GM23338 (cell line): ENCODE measurements at places on chromosomes 11 and 22. TPM values are rescaled to one million over a fixed set of nuclear protein-coding genes. Genes with fewer than 3 reads are reported as not detected.

GRCh38 chr11:101974255-101974654 is 57.9 kb upstream of the ANGPTL5 start:
- DNase-seq, result no peak

- DNase-seq, result no peak
Observed at GRCh38 chr11:109371444-109372176, 50.4 kb upstream of the C11orf87 start.

- DNase-seq, result no peak
Observed at GRCh38 chr11:2743427-2744110, 43.8 kb upstream of the KCNQ1OT1 start.

PTPRJ gene
- 3.8 and 4.2 TPM in 2 replicates for polyA plus RNA-seq
